Motor neuron (in vitro differentiated cells): ENCODE measurements at places on chromosomes 13 and 19.
A peak's percentile ranks its signal among the peaks of the same experiment; 100 is the strongest.

DNA sequence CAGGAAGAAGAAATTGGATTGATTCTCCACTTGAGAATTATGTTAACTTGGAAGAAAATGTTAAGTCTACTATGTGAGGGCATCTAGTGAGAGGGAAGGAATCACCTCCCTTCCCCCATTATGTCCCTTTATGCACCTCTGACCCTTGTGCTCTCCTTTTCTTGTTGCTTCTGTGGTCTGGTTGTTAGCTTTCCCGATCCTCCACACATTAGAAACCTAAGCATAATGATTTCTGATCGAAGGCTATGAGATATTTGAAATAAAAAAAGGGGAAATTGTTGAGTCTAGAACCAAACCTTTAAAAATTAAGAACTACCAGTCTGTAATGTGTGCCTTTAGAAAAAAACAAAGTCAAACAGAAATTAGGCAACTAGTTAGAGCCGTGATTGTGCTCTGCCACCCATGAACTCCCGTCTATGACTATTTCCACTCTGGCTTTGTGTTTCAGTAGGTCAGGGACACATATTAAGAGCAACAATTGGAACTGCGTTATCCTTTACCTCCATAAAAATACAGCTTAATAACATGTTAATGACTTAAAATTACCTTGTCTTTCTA lies 463 bp upstream of the GPC6 start:
- ATAC-seq = no peak

- peak; percentile 82 for ATAC-seq
Measured at GRCh38 chr19:2524840-2525723, 49.2 kb downstream of the GADD45B start.

DNA sequence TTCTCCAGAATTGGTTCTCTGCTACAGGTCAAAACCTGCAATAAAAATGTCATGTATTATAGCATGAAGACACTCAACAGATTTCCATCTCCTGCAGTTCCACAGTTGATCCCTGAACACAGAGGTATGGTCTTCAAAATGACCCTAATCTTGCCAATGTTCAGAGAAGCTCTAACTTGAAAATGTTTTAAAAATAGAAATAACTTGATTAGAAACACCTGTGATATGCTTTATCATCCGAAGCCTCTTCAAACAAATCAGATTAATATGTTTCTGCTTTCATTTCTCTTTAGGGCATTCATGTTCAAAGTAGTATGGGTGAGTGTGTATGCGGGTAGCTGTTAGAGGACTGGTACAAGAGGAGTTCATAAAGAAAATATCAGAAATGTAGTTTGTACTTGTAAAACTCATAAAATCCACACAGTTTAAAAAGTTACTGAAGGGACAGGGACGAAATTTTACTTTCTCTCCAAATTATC lies 60.4 kb downstream of the KCNRG start:
- no peak for ATAC-seq

DNA sequence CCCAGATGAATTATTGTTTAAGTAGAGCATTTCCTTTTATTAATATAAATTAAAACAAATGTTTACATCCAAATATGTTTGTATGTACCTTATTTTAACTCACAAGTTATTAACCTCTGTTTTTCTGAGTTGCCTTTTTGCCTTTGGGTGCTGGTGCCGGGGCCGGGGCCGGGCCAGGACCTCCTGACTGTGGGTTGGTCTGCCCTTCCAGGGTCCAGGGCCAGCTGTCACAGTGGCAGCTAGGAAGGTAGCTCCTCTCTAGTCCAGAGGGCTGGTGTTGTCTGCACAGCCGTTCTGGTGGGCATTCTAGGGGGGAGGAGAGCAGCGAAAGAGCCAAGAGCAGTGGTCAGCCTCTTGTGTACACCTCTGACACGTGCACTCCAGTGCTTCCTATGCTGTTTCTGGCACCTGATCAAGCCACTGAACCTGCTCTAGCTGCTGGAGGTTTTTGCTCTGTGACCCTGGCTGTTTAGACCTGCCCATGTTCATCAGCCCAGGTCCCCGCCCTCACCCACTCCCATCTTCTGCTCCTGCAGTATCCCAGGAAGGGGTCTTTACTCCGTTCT lies 2.0 kb upstream of the UBA2 start:
- no peak for ATAC-seq

GRCh38 chr19:48685583-48685982 lies 10.2 kb upstream of the FUT2 start:
- no peak for ATAC-seq

- no peak for ATAC-seq
Measured at GRCh38 chr13:78638216-78638615, 20.7 kb downstream of the OBI1 start.

DNA sequence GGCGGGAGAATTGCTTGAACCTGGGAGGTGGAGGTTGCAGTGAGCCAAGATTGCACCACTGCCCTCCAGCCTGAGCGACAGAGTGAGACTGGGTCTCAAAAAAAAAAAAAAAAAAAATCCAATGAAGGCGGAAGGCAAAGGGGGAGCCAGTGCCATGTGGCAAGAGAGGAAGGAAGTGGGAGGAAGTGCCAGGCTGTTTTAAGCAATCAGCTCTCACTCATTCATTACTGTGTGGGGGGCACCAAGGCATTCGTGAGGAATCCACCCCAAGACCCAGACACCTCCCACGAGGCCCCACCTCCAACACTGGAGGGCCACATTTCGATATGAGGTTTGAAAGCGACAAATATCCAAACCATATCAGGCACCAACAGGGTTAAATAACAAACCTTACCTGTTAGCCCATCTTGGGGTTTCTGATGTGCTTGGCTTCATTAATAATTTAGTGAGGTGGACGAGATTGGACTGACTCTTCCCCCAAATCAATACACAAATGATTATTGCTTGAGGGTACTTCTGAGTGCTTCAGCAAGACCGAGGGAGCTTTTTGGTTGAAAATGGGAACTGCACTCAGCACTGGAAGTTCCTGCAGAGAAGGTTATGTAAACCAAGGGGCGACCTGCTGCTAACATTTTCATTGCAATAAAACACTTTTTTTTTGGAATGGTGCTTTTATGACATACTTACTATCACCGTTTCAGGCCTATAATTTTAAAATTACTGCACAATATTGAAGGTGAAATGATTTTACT lies 7.5 kb upstream of the LRP3 start:
- ATAC-seq = no peak

DNA sequence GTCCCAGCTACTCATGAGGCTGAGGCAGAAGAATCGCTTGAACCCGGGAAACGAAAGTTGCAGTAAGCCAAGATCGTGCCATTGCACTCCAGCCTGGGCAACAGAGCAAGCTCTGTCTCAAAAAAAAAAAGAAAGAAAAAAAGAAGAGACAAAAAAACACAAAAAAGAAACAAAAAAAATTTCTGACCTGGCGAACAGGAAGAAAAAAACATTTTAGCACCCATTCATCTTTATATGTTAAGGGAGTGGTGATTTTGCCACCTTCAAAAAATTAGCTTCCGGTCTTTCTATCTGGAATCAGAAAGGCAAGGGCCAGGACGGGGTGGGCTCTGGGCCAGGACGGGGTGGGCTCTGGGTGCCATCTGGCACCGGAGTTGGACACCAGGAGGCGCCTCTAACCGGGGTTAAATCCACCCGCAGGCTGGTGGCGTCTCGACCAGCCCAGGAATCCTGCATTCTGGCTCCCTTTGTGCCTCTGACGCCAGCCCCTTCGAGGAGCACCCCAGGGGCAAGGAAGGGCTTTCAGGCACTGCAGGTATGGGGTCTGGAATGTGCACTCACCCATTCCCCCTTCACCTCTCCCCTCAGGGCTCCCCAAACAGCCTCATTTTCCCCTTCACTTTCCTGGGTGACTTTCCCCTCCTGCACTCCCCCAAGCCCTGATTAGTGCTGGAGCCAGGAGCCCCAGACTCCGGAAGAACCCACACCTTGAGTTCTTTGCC lies 10.4 kb upstream of the ZSWIM4 start:
- peak; percentile 72 for ATAC-seq

DNA sequence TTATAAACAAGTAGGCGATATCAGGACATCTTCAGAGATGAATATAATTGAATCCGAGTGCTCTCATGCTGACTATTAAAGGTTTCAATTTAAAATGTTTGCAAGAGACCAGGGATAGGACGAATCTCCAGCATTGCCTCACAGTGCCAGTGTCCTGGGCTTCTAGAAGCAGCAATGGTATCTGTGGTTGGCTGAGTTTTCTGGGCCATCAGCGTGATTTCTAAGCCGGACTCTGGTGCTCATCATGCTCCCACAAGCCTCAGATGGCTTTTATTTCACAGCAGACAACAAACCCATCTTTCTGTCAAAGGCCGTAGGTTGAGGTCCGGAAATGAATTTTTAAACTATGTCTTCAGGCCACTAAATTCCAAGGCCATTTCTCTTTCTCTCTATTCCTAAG lies 187.7 kb downstream of the FOXO1 start:
- no peak for ATAC-seq

DNA sequence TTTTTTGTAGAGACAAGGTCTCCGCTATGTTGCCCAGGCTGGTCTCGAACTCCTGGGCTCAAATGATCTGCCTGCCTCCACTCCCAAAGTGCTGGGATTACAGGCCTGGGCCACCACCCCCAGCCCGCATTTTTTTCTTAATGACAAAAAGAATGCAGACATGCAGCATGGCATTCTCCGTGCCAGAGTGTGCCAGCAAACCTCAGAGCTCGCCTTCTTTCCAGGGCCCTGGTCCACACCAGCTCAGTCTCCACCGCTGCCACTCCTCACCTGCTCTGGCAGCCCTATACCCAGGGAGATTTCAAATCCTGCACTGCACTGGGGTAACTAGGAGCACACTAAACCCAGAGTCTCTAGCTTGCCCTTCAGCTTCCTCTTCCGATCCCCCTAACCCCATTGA lies 41.7 kb downstream of the ZIC5 start:
- ATAC-seq = no peak

DNA sequence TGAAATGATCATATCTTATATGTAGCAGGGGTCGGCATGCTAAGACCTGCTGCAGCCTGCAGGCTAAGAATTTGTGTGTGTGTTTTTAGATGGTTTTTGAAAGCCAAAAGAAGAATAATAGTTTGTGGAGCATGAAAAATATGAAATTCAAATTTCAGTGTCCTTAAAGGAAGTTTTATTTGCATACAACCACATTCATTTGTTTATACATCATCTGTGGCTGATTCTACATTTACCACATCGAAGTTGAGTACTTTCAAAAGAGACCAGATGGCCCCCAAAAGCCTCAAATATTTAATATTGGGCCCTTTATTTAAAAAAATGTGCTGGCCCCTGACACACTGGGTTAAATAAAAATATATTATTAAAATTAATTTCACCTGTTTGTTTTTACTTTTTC lies 1.3 kb downstream of the HAS1 start:
- ATAC-seq = no peak

- ATAC-seq = no peak
Measured at GRCh38 chr13:48231933-48232332, 1.1 kb upstream of the ITM2B start.

- ATAC-seq = peak; percentile 89
Measured at GRCh38 chr19:33302175-33302973, at the start of gene CEBPA. TSS of gene CEBPA (minus strand) at chr19:33302534. CDS start at chr19:33302414, 120 bp downstream.

DNA sequence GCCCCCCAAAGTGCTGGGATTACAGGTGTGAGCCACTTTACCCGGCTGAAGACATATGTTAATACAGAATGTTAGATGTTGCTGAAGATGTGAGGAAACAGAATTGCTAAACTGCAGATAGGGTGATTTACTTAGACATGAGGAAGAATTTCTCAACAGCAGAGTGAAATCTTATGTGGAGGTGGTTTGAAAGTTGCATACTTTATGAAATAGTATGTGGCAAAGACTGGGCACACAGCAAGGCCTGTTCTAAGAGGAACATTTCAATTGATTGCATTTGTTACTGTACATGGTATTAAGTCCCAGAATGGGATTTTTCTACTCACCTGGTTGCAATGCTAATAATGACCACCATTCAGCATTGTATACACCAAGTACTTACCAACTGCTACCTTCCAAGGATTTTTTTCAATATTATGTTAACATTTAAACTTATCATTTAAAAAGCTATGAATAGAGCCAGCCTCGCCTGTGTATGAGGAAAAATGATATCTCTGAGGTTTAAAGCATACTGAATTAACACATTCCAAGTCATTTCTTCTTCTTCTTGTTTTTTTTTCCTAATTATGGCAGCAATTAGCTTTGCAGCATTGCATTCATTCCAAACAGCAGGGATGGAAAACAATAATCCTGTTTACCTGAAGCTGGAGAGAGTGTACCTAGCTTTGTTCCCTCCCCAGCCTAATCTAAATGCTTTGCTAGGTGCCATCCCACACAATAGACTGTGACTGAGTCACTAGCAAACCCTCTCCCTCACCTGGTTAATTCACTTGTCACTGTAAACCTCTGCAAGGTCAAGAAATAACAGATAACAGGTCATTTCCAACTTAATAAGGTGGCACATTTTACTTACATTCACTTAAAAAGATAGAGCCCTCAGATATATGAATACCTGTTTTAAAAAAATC lies 19.4 kb upstream of the KLF5 start:
- ATAC-seq = no peak

DNA sequence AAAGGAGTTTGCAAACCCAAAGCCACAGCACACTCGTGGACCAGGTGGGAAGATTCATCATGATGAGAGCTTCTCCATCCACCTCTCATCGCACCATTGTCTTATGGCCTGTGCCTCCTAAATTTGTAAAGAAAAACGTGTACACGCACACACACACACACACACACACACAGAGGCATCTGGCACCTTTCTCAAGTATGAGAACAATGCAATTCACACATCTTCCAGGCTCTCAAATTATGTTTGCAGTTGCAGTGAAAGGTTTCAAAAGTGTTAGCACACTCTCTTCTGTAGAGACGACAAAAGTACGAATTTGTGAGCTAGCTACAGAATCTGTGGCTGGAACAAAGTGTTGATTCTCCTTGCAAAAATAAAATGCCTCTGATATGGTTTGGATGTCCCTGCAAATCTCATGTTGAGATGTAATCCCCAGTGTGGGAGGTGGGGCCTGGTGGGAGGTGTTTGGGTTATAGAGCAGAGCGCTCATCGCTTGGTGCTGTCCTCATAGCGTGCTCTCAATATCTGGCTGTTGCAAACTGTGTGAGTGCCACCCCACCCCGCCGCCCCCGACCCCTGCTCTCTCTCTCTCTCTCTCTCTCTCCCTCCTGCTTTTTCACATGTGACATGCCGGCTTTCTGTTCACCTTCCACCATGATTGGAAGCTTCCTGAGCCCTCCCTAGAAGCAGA lies 21.8 kb upstream of the RAB20 start:
- no peak for ATAC-seq

DNA sequence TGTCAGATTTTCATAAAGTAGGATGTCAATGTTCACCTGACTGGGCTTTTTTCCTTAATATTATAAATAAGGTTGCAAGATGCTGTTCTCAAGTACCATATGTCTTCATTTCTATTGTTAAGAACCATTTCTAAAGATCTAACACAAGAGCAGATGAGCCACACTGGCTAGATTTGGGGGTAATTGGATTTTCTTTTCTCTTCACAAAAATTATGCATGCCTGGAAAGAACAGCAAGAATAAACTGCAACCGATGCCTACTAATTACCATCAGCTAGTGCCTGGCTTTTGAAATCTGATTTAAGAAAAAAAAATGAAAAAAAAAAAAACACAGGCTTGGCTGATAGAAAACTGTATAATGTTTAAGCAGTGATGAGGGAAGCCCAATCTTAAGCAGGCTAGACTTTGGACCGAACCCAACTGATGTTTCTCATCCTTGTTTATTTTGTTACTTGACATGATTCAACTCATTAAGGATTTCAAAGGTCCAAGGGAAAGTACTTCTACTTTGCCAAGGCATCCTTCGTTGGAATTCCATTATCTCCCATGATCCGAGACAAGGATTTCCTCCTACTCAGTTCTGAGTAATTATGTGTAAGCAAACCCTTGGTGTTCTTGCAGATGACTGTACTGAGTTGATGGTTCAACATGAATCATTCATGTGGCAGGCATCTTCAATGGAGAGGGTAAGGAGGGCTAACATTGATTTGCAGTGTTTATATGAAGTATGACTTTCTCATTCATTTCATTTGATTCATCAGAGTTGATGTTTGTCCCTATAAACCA lies 300.5 kb downstream of the SPRY2 start:
- peak; percentile 71 for ATAC-seq
